Astrocyte of the spinal cord (primary cell): ENCODE measurements at places on chromosomes 7 and 10.

DNA sequence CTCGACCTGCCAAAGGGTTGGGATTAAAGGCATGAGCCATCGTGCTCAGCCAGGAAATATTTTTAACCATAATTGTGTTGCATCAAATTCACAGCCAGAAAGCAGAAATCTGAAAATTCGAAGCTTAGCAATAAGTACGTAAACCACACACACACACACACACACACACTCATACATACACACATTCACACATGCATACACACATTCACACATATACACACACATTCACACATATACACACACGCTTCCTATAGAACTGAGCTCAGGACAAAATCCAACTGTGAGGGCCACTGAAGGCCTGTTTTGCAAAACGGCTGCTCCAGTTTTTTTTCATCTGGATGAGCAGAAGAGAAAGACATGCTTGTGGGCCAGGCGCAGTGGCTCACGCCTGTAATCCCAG is 25.0 kb upstream of the GTF2I start:
- DNase-seq = no peak

- DNase-seq = peak; percentile 56
These were observed 18.6 kb upstream of the IFIT2 start for GRCh38 chr10:89283025-89283935.

DNA sequence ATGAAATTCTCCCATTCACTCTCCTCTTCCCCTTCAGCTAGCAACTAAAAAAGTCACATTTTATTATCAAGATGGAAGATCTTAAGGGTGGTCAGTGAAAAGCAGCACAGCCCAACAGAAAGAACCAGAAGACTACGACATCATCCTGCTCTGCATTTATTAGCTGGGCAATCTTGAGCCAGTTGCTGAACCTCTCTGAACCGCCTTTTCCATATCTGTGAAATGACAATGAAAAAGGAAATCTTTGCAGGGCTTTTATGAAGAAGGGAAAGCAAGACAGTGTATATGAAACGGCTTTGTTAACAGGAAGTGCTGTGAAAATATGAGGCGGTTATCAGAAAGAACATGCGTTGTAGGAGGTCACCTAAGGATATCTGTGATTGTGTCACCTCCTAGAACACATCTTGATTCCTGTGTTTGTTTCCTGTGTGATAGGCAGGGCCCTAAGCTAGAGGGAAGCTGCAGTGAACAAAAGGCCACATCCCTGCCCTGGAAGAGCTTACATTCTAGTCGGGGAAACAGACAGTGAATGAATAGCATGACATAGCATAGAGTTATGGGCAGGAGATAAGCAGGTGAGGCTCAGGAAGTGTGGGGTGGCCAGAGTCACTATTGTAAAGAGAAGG is 36.0 kb upstream of the KCNMA1 start:
- DNase-seq = no peak

GRCh38 chr10:11448545-11449244 is 162.8 kb downstream of the USP6NL start:
- DNase-seq = no peak

DNA sequence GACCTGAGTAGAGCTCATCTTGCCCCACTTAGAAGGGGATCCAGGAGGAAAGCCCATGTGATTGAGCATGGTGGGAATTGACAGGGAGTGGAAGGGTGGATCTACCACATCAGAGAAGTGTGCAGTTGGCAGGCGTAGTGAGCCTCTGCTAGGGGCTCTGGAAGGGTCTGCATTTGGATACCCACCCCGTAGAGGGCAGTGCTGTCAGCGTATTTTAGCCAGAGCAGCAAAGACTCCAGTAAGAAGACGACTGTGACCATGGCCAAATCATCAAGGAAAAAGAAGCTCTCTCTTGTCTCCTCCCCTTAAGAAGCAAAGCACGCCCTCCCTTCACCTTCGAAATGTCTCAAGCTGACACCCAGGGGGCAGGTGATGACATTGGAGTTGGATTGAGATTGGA is 68.8 kb upstream of the INHBA start:
- DNase-seq = no peak

- peak; percentile 56 for DNase-seq
These were observed 95.8 kb downstream of the CFAP58 start for GRCh38 chr10:104449391-104449790.

GRCh38 chr10:14723052-14723689 is 51.5 kb downstream of the FAM107B start:
- DNase-seq = no peak

- DNase-seq = no peak
These were observed 50.7 kb downstream of the INPP5F start for GRCh38 chr10:119776536-119776935.

DNA sequence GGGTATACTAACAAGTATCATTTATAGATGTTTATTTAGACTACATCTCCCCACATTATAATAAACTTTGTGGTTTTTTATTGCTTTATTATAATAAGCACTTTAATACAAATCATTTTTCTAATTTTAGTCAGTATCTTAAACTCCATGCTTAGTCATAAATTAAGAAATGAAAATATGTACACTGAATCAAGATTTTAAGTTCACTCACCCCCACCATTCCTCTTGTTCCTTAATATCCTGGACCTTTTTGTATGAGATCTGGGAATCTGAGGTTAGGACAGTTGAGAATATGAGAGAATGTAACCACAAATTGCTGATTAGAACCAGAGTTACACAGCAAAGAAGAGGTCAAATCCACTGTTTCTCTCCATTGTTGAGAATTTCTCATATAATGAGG is 93.6 kb upstream of the WNT16 start:
- no peak for DNase-seq

DNA sequence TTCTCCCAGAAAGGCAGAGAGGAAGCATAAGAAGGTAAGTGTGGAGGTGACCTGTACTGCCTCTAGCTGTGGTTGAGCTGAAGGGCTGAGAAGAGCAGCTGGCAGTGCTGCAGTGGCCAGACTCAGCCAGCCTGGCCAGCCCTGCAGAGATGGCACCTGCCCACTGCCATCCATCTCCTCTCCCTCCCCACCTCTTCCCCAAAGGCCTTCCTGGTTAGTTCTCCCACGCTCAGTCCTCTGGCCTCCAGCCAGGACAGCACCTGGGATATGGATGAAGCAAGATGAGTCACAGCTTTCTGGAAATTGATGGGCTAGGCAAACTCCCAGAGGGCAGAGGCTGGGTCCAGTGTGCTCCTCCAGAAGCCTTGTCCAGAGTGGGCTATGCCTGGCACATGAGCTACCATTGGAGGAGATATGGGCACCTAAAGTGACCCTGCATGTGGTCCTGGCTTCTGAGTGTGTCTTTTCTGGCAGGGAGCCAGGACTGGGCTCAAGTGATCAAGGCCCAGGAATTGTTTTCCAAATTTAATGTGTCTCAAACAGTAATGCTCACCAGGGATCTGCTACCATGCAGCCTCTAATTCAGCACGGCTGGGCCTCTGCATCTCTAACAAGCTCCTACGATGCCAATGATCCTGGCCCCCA is 81.0 kb upstream of the CACUL1 start:
- no peak for DNase-seq

GRCh38 chr7:7566651-7567611 is at the start of gene MIOS:
TSS of gene MIOS (plus strand) at chr7:7566884. CDS start at chr7:7572476, 5,592 bp downstream.
- DNase-seq = peak; percentile 75

- DNase-seq = no peak
These were observed 293.4 kb upstream of the RNF32 start for GRCh38 chr7:156347132-156347531.

DNA sequence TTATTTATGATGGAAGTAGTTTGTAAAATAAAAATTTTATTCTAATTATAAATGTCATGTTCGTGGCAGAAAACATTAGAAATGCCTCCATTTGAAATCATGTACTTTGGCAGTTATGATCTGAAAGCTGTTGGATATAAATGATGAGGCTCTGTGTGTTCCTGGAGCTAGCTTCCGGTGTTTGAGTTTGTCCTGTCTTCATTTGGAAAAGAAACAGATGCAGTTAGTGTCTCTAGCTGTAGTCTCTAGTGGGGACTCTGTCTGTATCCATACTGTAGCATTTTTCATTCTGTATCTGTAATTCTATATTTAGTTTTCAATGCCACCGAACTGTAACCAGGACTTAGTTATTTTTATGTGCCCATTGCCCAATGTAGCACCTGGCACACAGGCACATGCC is 197.0 kb upstream of the FZD1 start:
- no peak for DNase-seq

DNA sequence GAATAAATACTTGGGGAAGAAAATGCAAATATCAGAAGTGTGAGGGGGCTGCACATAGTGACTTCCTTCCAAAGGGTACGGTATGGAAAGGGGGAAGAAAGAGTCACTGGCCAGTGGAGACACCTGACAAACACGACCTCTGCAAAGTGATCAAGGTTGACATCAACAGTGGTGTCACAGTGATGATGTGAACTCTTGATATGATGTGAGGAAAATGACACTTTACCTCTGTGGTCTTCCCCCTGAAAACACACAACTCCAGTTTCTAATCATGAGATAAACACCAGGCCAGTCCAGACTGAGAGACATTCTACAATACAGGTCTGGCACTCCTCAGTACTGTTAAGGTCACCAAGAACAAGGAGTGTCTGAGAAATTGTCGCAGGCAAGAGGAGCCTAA is 169.7 kb downstream of the BUB3 start:
- no peak for DNase-seq

DNA sequence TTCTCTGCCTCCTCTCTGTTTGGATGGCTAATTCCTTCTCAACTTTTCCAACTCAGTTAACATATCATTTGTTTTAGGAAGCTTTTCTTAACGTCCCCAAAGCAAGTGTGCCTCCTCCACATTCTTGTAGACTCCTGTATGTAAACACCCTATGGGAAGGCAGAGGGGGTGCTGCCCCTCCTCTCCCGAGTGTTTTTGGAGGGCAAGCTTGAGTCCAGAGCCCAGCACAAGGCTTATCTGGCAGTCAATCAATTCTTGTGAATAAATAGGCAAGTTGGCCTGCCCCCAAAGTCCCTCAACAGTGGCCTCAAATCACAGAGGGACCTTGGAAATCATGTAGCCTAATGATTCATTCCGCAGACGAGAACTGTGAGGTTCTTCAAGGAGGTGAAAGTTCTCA is 305.6 kb downstream of the RPS24 start:
- no peak for DNase-seq
